Stimulated activated CD4-positive, alpha-beta T cell treated with anti-CD3 and anti-CD28 coated beads, Interleukin-12 subunit alpha, Interleukin-12 subunit beta, amount 100 ng/mL, for 24 hours (primary cell): ENCODE measurements at places on chromosomes 11 and 22.

DNA sequence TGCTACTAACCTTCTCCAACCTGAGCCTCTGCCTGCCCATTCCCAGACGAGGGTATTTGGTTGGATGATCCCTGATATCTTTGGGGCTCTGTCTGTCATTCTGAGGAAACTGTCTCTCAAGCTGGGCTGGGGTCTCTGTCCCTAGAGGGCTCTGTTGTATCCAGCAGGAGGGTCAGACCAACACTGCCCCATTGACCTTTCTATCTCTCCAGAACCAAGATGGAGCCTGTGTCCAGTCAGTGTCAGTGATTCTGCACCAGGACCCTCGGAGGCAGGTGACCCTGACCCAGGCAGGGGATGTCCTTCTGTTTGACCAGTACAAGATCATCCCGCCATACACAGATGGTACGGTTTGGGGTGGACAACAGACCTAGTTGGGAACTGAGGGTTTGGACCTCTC is 21.9 kb downstream of the OTOG start:
- DNase-seq: no peak

DNA sequence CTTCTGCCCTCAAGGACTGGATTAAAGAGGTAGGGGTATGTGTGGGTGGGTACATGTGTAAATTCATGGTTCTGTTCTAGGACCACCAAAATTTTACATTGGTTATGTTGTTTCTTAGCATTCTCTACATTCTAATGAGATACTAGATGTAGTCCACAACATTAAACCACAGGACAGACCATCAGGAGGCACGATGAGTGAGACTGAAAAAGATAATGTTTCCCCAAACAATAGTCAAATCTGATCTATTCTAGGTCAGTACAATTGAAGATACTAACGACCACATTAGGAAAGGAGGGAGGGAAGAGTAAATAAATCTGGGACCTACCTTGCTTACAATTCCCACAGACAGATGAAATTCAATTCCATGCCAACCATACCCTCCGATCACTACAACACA is 42.2 kb downstream of the MRTFA start:
- DNase-seq: no peak

DNA sequence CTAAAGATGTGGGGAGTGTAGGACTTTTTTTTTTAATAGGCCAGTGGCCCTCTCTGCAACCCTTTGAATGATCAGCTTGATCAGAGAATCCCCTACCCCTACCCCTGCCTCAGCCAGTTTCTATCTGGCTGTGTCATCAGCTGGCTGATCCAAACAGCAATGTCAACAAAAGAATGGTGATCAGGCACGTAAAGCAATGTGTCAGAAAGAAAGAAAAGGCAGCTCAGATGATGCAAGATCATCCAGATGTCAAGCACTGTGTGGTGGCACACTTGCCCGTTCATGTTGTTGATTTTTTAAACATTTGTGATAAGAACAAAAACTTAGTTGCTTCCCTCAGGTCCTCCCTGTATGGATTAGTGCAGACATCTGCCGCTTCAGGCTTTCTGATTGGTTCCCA is 26.3 kb upstream of the EHF start:
- no peak for DNase-seq

- no peak for DNase-seq
Measured at GRCh38 chr11:95338430-95338991, 107.5 kb upstream of the SESN3 start.

- DNase-seq: no peak
Measured at GRCh38 chr22:48640890-48641841, 1186.5 kb downstream of the BRD1 start.

DNA sequence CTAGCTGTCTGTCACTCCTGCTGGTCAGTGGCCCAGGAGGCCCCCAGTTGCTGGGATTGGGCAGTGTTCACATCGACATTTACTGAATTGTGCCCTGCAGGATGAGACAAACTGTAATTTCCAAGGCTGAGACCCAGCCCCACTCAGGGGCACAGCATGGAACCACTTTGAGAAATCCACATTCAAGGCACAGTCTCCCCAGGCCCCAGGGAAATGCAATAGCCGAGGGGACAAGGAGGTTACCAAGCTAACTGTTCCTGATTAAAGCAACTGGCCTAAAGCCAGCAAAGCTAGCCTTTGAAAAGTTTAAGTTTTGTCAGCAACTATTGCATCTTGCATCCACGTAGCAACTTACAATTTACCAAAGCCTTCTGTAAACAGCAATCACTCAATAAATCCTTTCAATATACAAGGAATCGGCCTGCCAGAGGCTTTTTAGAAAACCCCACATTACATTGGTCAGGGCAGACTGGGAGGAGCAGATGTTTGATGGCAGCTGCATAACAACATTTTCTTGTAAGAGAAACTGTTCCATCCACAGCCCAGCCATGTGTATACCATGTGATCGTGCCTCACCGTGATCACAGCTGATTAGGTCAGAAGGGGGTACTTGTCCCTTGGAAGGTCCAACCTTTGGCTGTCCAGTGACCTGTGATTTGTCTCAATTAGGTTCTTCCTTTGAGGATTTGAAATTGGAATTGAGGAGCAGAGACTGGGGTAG is 103.9 kb downstream of the TENM4 start:
- DNase-seq: no peak

GRCh38 chr11:126477535-126478305 is 122.2 kb downstream of the ST3GAL4 start:
- DNase-seq: no peak

DNA sequence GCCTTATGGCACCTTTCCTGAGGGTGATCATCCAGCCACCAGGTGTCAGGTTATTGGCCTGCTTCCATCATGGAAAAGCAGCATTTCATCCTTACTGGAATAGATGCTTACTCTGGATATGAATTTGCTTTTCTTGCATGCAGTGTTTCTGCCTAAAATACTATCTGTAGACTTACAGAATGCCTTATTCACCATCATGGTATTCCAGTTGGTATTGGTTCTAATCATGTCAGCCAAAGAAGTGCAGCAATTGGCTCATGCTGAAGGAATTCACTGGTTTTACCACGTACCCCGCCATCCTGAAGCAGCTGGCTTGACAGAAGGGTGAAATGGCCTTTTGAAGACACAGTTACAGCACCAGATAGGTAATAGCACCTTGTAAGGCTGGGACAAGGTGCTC is 194.2 kb downstream of the AASDHPPT start:
- no peak for DNase-seq

DNA sequence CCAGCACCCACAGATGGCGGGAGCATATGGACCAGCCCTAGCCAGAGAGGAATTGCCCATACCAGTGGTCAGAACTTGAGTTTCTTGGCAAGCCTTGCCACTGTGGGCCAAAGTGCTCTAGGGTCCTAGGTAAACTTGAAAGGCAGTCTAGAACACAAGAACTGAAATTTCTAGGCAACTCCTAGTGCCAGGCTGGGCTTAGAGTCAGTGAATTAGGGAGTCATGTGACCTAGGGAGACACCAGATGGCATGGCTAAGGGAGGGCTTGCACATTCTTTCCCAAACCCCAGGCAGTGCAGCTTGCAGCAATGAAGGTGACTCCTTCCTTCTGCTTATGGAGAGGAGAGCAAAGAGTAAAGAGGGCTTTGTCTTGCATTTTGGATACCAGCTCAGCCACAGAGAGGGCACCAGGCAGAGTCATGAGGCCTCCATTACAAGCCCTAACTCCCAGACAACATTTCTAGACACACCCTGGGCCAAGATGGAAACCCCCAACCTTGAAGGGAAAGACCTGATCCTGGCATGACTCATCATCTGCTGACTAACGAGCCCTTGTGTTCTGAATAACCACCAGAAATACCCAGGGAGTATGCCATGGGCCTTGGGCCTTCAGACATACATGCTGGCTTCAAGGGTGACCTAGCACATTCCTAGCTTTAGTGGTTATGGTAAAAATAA is 19.2 kb upstream of the OR56A3 start:
- DNase-seq: no peak
